Effector memory CD4-positive, alpha-beta T cell (primary cell): ENCODE measurements at places on chromosomes 6 and 20.
A peak's percentile ranks its signal among the peaks of the same experiment; 100 is the strongest.

GRCh38 chr20:45115386-45115774 lies 406 bp upstream of the WFDC5 start:
- no peak for DNase-seq

DNA sequence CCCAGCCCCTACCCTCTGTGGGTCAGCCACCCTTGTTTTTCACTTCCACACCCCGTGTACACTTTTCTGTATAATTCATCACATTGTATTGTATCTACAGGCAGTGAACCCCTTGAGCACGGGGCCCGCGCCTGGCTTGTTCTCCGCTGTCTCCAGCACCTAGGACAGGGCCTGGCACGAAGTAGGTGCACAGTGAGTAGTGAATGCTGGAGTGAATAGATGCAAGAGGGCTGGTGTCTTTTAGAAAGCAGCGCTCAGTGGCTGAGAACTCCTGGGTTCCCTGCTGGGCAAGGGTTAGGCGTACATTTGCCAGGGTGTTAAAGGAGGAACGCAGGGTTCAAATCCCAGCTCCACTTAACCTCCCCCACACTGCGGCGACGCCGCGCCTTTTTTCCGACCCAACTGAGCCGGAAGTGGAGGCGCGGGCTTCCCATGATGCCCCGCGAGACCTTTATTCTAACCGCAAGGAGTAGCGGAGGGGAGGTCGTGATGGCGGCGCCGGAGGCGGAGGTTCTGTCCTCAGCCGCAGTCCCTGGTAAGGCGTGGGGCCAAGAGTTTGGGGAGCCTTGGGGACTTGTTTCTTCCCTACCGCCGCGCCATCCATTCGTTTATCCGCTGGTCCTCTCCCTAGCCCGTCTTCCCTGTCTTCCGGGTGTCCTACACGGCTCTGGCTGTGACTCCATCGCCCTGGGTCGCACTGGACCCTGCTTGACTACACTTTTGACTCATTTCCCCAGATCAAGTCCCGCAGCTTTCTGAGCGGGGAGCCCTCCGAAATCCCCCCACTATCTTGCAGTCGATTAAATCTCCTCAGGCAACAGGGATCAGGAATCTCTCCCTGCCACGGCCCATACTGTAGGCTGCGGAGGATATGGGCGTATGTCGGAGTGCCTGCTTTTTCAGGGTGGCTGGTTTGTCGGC lies at the start of gene MAD2L1BP:
TSS of gene MAD2L1BP (plus strand) at position 454 of the 921 bp plus-strand sequence. CDS start at position 490, 36 bp downstream.
- peak; percentile 79 for DNase-seq

- no peak for DNase-seq
Measured at GRCh38 chr6:165692106-165692653, 29.1 kb upstream of the PDE10A start.

GRCh38 chr20:60057866-60058807 lies 99.9 kb downstream of the CDH26 start:
- DNase-seq: no peak

- no peak for DNase-seq
Measured at GRCh38 chr6:113857556-113858479, 673 bp downstream of the MARCKS start.

GRCh38 chr6:42117843-42118161 lies 24.6 kb downstream of the C6orf132 start:
- no peak for DNase-seq

- DNase-seq: no peak
Measured at GRCh38 chr20:49505518-49505917, 23.1 kb upstream of the KCNB1 start.

DNA sequence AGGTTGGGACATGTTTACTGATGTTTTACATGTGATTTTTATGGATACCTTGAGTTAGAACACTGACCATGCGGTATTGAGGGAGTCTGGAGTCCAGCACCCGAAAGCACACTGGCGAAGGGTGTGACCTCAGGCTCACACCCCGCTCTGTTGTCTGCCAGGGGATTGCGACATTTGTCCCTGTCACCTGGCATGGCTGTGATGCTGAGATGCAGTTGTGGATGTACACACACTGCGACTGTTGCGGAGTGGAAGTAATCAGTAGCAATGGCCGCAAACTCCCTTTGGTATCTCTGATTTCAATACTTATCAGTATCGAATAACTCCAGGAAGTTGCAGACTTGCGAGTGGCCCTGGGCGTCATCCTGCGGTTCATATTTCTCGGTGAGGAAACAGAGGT lies 43.2 kb downstream of the CDH4 start:
- no peak for DNase-seq

DNA sequence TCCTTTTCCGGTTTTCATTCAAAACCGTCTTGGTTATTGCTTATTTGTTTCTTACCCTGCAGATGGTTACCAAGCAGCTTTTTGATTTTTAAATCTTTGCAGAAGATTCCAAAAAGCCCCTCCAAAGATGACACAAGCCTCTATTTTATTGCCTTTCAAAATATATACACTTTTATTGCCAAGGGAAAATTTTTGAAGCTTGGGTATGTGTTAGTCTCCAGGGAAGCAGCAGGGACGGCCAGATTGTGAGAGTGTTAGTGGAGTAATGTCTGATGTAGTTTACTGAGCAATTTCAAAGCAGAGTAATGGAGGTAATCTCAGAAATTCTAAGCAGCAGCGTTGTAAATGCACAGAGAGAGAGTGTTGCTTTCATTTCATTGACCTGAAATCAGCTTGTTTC lies 193.8 kb downstream of the FARS2 start:
- DNase-seq: no peak

GRCh38 chr6:165091121-165091785 lies 218.2 kb downstream of the C6orf118 start:
- DNase-seq: no peak

- no peak for DNase-seq
Measured at GRCh38 chr20:62437927-62438326, 10.6 kb upstream of the RBBP8NL start.

DNA sequence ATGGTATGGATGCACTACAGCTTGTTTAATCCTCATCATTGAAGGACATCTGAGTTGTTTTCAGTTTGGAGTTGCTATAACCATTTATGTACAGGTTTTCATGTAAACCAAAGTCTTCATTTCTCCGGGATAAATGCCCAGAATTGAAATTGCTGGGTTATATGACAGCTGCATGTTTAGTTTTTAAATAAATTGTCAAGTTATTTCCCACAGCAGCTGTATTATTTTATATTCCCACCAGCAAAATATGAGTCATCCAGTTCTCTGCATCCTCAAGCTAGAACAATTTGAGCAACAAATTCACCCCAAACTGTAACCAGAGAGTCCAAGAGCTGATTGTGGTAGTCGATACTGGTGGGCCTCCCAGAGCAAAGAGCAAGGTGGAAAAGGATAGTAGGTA lies 161.0 kb upstream of the PRND start:
- DNase-seq: no peak

DNA sequence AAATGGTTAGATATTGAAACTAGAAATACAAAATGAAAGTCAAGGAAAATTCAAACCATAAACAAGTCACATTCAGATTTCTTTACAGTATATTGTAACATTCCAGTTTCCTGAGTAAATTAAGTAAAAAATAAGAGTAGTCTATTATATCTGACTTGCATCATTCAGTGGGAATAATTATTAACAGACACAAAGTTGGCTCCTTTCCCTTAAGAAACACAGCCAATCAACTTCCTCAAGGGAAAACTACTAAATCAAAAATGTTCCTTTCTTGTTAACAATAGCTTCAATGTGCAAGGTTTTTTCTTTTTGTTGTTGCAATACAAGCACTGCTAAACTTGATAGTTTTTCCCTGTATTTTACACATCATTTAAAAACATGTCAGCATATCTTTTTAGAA lies 33.2 kb downstream of the DNAAF9 start:
- no peak for DNase-seq

- DNase-seq: no peak
Measured at GRCh38 chr20:53757472-53757913, 163.9 kb upstream of the ZNF217 start.

GRCh38 chr20:53216856-53217576 lies 244.9 kb downstream of the TSHZ2 start:
- DNase-seq: peak; percentile 44

GRCh38 chr6:143545976-143546547 lies 34.5 kb upstream of the FUCA2 start:
- DNase-seq: no peak

GRCh38 chr6:82178077-82178758 lies 69.3 kb downstream of the IBTK start:
- DNase-seq: no peak

GRCh38 chr6:36566418-36566905 lies 19.2 kb upstream of the STK38 start:
- no peak for DNase-seq

GRCh38 chr20:34045294-34045693 lies 51.6 kb downstream of the RALY start:
- DNase-seq: no peak

DNA sequence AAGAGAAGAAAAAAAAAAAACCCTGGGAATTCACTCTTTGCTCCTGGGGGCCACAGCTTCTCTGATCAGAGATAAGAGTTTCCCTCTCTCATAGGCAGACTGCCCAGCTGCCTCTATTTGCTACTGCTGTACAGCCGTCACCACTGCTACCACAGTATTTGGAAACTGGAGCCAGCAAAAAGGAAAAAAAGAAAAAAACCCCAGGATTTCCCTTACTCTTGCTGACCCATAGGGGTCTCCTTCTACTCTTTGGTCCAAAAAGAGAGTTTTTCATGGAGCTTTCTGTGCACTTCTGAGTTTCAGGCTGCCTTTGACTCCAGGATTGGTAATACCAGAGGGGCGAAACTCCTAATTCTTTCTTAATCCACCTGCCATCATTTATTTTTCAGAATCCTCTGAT lies 89.7 kb downstream of the MDGA1 start:
- no peak for DNase-seq

- DNase-seq: no peak
Measured at GRCh38 chr6:26008470-26008869, 45.9 kb downstream of the TRIM38 start.

- DNase-seq: no peak
Measured at GRCh38 chr20:33697129-33697528, 10.9 kb upstream of the E2F1 start.

- no peak for DNase-seq
Measured at GRCh38 chr6:26497610-26498009, 2.5 kb upstream of the BTN1A1 start.

GRCh38 chr6:68226460-68226859 lies 408.6 kb upstream of the ADGRB3 start:
- no peak for DNase-seq

- no peak for DNase-seq
Measured at GRCh38 chr6:121932076-121932991, 467.1 kb upstream of the HSF2 start.

GRCh38 chr20:61371501-61372136 lies 119.6 kb downstream of the CDH4 start:
- DNase-seq: no peak

DNA sequence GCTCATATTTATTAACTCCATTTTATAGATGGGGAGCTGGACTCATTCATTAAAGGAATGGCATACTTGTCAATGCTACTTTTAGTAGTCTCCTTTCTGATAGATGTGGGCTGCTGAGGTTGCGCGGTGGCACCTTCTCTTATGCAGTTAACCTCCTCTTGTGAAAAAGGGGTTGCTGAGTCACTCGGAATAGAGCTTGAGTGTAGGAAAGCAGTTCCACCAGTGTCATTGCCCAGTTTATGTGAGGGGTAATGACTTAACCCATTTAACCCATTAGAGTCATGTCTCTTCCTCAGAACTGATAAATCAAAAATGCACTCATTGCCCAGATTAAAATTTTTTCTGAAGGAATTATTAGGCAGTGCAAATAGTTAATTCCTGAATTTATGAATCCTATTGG lies 6.3 kb downstream of the MAPK14 start:
- DNase-seq: no peak

- no peak for DNase-seq
Measured at GRCh38 chr6:129130959-129131681, 248.2 kb downstream of the LAMA2 start.

DNA sequence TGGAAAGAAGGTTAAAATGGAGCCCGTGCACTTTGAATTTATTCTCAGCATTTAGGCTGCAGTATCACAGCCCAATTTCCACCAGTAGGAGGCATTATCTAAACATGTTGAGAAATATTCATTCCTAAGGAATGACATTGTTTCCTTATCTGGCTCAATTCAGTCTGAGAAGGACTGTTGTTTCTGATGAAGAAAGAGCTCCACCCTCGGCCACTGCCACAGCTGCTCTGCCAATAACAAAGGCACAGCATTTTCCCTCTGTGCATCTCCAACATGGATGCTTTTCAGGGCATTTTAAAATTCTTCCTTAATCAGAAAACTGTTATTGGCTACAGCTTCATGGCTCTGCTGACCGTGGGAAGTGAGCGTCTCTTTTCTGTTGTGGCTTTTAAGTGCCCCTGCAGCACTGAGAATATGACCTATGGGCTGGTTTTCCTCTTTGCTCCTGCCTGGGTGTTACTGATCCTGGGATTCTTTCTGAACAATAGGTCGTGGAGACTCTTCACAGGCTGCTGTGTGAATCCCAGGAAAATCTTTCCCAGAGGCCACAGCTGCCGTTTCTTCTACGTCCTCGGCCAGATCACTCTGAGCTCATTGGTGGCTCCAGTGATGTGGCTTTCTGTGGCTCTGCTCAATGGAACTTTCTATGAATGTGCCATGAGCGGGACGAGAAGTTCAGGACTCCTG lies at the start of gene CALHM5:
TSS of gene CALHM5 (plus strand) at position 216 of the 687 bp plus-strand sequence. CDS start at position 274, 58 bp downstream.
- DNase-seq: no peak

DNA sequence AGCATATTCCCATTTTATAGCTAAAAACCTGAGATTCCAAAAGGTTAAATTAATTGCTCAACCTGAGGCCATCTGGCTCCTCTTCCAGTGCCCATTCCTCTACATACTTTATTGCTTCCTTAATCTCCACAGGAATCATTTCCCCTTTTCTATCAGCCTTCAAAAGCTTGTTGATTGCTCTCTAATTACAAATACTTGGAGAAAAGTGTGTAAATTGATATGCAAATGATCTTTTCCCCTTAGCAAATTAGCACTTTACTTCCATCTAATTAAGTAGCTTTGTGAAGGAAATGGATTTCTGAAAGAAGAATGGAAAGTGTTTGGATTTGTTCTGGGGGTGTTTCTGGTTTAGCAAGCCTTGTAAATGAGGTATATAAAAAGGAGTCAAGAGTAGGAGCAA lies 323.3 kb downstream of the GRIK2 start:
- DNase-seq: no peak

GRCh38 chr20:39576771-39577170 lies 614.6 kb downstream of the DHX35 start:
- no peak for DNase-seq

- no peak for DNase-seq
Measured at GRCh38 chr6:16854986-16855385, 93.7 kb upstream of the ATXN1 start.

GRCh38 chr20:4607287-4607713 lies 114.4 kb upstream of the PRND start:
- DNase-seq: peak; percentile 36
